Stomach (tissue), 19 donors: ENCODE measurements at places on chromosomes 6 and 20. TPM values are rescaled to one million over a fixed set of nuclear protein-coding genes. Genes with fewer than 3 reads are reported as not detected.

- no peaks in the 10 kb centered on the region for H3K27me3 ChIP-seq
- H3K4me1 ChIP-seq = peaks cover 26% of the 10 kb centered on the region
- H3K36me3 ChIP-seq = peaks cover 25% of the 10 kb centered on the region
- H3K27ac ChIP-seq = no peak overlapping the region
Observed at GRCh38 chr6:30565772-30566171, 5.5 kb upstream of the ABCF1 start.

- H3K4me3 ChIP-seq = no peak overlapping the region
- peaks cover 6% of the 10 kb centered on the region for H3K4me1 ChIP-seq
- no peak for DNase-seq
- H3K27ac ChIP-seq = no peak overlapping the region
- no peaks in the 10 kb centered on the region for H3K27me3 ChIP-seq
- H3K36me3 ChIP-seq = no peaks in the 10 kb centered on the region
Observed at GRCh38 chr6:1184318-1184717, 127.6 kb upstream of the FOXQ1 start.

- H3K27ac ChIP-seq = no peak overlapping the region
- no peaks in the 10 kb centered on the region for H3K27me3 ChIP-seq
- H3K36me3 ChIP-seq = no peaks in the 10 kb centered on the region
- no peak overlapping the region for H3K4me3 ChIP-seq
- H3K4me1 ChIP-seq = no peaks in the 10 kb centered on the region
- no peak for DNase-seq
Observed at GRCh38 chr6:161749576-161749975, 475.7 kb upstream of the AGPAT4 start.

RWDD2A gene
- 2.0 TPM for polyA plus RNA-seq

FAM209A gene
- polyA plus RNA-seq = 0.44 TPM
